SW 1271 (cell line): ENCODE measurements at places on chromosomes 1 and 21.

GRCh38 chr1:2165646-2166045, 28.9 kb downstream of the FAAP20 start:
- DNase-seq = no peak

DNA sequence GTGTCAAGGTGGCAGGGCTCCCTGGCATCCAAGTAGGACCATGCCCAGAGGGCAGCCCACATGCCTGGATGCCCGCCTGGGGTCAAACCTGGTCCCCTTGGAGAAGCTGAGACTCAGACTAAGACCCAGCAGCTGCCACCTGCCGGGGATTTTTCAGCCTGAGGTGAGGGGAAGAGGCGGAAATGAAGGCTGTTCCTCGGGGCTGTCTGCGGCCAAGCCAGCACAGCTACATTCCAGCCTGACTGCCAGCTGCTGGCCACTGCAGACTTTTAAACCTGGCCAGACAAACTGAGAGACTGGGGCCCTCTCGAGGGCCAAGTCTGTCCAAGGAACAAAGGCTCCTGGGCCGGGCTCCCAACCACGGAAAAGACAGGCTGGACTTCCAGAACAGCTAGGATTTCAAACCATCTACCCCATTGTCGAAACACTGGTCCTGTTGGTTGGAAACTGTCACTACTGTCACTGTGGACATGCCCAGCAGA, 21.9 kb upstream of the PLEKHG5 start:
- DNase-seq = no peak

DNA sequence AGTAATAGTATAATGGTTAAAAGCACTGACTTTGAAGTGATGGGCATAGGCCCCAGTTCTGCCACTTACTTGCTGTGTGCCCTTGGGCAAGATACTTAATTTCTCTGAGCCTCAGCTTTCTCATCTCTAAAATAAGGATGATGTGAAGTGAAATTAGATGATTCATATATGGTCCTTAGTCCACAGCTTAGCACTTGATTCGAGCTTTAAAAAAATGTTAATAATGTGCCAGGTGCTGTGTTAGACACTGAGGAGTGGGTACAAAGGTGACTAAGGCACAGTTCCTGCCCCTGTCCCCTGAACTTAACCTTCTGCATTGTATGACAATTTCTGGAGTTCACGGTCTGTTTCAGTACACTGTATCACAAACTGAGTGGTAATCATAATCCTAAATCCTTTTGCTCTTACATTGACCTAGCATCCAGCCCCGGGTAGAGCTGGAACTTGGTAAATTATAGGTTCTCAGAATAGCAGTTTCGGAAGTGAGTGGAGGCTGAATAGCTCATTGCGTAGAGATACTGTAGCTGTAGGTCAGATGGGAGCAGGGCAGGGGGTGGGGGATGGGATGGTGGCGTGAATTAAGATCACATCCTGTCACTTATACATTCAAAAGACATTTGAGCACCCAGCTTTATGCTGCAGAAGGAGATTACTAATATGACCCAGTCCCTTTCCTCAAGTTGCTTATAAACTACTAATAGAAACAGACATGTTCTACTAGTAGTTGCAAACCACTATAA, 1.5 kb downstream of the ZNF691 start:
- no peak for DNase-seq

- no peak for DNase-seq
Observed at GRCh38 chr1:5459839-5460610, 532.2 kb downstream of the NPHP4 start.

DNA sequence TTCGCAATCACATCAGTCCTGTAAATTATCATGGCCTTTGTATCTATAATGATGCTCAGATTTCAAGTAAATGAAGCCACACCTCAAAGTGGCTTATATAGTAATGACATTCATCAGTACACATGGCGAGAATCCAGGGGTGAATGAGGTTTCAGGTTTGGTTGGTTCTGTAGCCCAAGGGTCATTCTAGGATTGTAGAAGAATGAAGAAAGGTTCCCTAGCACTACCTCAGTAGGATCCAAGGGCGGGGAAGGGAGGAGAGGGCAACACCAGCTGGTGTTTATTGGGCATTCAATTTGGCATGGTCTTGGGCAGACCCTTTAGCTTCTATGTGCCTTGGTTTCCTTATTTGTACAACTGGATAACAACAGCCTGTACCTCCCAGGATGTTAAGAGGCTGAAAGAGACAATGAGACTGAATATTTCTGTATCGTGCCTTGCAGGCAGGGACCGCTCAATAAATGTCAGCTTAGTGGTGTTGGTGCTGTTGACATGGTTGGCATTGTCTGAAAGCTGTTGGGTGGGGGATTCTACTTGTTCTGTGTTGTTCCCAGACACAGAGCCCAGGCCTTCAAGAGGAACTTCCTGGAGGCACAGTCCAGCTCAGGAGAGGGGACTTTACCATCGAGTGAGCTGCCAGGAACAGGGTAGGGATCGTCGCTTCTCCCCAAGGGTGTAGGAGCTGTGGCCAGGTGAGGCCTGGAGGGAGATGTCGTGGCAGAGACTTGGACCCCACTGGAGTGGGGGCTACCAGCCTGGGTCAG, 388.2 kb downstream of the PTPRU start:
- no peak for DNase-seq

- no peak for DNase-seq
Observed at GRCh38 chr1:45995298-45995697, 137.1 kb downstream of the PIK3R3 start.

DNA sequence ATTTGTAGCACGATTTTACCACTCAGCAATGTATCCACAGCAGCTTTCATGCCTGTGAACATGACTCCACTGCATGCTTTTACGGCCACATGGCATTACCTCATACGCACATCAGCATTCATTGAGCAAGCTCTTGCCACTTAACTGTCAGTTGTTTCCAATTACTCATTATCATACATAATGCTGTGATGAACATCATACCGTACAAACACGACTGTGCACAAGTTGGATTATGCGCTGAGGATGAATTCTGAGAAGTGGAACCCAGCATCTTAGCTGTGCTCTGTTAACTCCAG, 9.6 kb downstream of the UMODL1 start:
- no peak for DNase-seq

GRCh38 chr21:29115899-29116298, 14.5 kb upstream of the MAP3K7CL start:
- DNase-seq = no peak

GRCh38 chr1:201119206-201120197, 7.3 kb upstream of the CACNA1S start:
- no peak for DNase-seq

- no peak for DNase-seq
Observed at GRCh38 chr1:67749844-67750690, 65.1 kb downstream of the GADD45A start.

GRCh38 chr1:42449256-42449655, 6.6 kb downstream of the ZMYND12 start:
- no peak for DNase-seq

- no peak for DNase-seq
Observed at GRCh38 chr1:180603850-180604226, 28.0 kb upstream of the XPR1 start.

GRCh38 chr1:85202092-85202863, 1.5 kb upstream of the SYDE2 start:
- DNase-seq = no peak

DNA sequence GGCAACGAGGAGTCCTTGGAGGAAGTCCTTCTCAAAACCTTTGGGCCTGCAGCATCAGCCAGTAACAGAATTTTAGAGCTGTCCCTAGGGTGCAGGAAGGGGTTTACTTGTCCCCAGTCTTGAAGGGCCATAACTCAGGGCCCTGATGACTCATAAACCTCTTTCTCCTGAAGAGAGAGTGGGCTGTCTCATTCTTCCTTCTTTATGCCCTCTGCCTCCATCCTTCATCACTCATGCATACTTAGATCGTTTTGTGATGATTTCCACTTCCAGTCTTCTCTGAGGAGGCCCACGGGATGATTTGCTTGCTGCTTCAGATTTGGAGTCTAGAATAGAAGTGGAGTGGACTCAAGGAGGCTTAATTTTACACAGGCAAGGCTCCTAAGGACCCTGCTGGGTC, 60.2 kb downstream of the NDUFS5 start:
- DNase-seq = no peak

- no peak for DNase-seq
Observed at GRCh38 chr1:59144959-59145358, 151.9 kb upstream of the FGGY start.

DNA sequence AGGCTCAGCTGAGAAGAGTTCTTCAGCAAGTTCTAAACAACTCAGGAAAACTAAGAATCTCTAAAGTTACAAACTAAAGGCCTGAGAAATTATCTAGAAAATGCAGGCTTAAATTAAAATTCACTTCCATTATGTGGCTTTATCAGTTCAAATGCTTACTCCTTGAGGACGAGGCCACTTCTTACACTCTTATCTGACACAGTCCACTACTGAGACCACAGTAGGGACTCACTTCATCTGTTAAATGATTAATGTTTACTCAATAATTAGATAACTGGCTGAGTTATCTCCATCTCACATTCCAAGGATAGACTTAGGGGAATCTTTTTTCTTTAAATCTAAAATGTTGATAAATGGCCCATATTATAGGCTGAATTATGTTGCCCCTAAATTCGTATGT, 1.6 kb downstream of the C1orf141 start:
- no peak for DNase-seq

DNA sequence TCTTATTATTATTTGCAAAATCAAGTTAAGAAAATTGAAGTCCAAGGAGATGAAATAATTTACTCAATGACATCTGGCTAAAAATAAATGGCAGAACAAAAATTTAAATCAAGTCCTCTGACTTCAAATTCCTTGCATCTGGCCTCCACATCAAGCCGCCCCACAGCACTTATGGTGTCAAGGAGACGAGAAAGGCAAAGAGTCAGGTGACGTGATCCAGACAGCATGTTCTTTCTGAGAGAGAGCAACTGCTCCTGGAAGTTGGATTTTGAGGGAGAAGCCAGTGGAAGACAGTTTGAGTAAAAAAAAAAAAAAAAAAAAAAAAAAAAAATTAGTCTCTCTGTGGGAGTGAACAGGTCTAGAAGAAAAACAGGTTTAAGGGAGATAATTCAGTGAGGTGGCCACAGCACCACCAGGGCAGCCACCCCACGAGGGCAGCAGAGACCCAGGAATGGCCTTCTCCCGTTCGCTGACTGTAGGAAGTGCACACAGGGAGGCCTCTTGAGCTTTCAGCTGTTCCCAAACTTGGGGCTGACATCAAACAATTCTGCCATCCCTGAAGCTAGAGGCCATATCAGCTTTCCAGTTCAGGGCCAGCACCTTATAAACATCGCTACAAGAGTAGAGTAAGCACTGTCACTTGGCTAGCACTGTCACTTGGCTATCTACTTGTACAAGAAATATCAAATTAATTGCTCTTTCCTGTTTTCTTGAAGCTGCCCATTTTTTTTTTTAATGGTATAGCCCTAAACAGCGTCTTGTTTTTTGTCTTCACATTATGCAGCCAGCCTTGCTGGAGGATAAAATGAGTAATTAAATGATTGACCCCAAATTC, 7.8 kb downstream of the C1orf162 start:
- peak; percentile 14 for DNase-seq

GRCh38 chr1:246166841-246167240, 340.2 kb downstream of the SMYD3 start:
- no peak for DNase-seq

DNA sequence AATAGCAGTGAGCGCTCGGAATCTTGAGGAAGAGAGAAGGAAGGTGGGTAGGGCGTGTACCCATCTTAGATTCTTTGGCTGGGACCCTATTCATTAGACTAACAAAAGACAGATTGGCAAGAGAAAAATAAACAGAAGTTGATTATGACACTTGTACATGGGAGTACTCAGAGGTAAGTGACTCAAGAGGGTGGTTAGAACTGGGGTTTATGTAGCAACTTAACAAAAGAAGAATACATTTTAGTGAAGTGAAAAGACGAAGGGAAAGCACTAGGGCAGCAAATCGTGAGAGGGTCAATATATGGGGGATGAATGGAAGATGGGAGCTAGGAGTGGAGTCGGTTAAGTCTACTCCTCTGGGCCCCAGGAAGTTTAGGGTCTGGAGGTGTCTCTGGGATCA, 25.8 kb upstream of the RCC2 start:
- no peak for DNase-seq

DNA sequence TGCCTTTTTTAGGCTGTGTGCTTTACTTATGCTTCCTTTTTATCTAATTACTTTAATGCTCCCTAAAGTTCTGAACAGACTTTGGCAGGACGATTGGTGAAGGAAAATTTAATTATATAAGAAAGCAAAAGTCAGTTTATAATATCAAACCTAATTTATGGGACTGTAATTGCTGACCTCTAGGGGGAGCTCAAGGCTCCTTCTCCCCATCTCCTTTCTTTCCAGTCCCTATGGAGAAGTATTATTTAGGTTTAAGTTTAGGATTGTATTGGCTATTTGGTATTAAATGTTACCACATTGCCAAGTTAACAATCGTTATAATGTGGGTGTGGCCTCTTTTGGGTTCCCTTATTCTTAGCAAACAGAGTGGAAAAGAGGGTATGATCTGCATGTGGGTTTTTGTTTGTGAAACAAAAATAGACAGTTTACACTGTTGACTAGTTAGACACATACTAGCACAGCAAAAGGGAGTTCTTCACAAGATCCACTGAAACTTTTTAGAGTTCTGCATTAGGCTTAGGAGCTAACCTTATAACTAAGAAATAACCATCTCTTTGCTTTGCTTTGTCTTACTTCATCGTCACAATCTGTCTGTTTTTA, 48.2 kb upstream of the TNFSF4 start:
- DNase-seq = peak; percentile 54

- DNase-seq = no peak
Observed at GRCh38 chr1:26318338-26319064, 743 bp downstream of the CD52 start.

DNA sequence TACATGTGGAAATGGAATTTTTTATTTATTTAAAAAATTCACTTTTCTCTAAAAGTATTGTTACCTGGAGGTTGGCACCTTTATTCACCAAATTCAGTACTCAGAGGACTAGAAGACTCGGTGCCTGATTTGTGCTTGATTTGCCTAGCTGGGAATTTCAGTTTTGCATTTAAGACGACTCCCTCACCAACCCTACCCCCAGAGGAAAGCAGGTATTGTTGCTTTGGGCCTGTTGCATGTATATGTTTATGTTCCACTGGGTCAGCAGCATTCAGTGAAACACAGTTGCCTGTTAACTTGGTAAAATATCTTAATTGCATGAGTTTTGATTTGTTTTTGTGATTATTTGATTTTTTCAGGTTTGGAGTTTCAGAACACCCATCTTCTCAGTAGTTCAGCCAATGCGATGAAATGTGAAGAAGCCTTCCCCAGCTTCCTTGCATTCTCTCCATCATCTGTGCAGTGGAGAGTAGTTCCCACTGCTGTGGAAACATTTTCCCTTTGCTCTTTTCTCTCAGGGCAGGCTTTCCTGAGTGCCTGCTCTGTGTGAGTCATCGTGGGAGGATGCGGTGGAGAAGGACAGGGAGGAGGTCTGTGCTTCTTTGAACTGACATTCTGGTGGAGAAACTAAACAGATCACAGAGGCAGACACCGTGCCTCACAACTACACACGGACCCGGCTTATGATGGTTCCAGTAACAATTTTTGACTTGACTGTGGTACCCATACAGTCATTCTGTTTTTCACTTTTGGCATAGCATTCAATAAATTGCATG, 6.4 kb downstream of the ADARB1 start:
- DNase-seq = no peak
